Hippocampal formation (tissue), 2 donors: ENCODE measurements at places on chromosomes 1 and 21.

DNA sequence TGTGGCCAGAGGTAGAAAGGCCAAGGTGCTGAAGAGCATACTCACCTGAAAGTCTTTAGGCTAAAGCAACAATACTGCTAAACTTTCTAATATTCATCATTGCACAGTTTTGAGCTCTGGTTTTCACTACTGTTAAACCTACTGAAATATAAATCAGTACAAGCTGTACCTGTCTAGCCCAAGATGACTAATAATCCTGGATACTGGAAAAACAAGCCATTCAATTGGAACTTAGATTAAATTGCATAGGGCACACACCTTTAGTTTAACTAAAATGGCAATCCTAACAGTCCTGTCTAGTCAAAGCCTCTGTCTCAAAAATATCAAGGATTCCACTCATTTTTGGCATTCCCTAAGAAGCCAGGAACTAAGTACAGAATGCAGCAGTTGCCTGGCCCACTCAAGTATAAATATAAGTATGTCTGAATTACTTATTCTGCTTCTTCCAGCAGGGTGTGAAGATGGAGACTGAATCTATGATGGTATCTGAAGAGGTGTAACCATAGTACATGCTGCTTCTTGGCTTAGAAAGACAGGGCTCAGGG, 3.1 kb downstream of the CHML start:
- DNase-seq: no peak

GRCh38 chr1:185369786-185370185, 52.7 kb upstream of the IVNS1ABP start:
- DNase-seq: no peak

DNA sequence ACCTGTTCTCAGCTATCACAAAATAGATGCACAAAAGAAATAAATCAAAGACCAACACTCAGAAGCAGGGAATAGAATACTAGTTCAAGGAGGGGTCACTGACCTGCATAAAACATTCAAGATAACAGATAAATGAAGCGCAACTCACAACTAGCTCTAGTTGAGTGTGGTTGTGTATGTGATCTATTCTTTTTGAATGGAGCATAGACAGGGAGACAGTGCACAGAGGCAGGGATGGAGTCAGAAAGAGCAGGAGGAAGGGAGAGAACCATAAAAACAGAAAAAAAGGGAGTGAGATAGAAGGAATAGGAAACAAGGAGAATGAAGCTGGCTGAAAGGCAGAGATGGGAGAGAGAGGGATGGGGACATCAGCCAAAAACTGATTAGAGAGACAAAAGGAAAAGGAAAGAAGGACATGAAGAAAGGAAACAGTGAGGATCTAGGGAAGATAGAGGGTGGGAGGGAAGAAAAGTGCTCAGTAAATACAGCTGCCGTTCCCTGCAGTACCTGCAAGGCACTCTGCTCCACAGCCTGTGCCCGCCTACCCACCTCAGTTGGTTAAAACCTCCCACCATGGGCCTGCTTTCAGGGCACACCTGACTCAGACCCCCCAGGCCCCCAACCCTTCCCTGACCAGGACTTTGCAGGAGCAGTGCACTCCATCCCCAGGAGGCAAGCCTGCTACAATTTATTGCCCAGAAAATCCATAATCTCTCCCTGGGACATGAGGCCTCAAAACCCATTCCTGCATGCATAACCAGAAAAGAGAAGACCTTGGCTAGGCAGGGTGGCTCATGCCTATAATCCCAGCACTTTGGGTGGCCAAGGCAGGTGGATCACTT, 385.2 kb upstream of the POU3F1 start:
- DNase-seq: no peak

DNA sequence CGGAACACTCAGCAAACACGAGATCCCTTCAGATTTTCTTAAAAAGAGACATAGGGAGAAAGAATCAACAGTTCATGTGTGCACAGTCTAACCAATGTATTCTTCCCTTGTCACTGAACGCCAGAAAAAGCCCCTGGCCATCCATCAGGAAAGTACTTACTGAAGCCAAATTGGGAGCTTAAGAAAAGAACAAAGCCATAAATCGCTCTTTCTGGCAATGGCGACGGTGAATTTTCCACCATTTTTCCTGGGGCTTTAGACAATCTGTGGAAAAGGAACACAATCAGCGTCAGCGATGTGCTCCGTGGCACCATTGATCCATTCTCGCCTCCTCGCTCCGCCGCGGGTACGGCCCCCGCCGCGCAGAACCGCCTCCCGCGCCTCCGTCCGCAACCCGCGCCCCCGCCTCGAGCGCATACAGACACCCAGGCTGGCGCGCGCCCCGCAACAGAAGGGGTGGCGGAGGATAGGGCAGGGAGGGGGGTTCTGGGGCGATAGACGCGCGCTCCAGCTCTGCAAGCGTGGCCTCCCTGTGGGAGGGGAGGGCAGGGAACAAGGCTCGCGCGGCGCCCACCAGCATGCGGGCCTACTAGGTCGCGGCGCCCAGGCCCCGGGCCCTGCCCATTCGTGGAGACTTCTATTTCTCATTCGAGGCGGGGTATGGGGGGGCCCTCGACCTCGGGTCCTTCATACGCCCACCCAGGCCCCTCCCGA, 440 bp downstream of the PIGP start:
- peak; percentile 89 for DNase-seq

DNA sequence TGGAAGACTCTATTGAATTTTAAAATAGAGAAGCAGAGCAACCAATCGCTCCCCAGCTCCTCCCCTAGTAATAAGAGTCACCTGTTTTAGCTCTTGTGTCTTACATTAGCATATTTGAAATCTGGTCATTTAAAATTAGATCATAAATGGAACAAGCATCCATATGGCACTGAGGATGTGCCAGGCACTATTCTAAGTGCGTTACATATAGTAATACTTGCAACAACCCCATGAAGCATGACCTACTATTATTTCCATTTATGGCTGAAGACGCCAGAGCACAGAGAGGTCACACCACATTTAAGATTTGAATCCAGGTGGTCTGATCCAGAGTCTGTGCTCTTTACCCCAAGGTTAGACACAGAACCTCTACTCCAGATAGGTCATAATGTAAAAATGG, 82.0 kb upstream of the HIVEP3 start:
- no peak for DNase-seq

DNA sequence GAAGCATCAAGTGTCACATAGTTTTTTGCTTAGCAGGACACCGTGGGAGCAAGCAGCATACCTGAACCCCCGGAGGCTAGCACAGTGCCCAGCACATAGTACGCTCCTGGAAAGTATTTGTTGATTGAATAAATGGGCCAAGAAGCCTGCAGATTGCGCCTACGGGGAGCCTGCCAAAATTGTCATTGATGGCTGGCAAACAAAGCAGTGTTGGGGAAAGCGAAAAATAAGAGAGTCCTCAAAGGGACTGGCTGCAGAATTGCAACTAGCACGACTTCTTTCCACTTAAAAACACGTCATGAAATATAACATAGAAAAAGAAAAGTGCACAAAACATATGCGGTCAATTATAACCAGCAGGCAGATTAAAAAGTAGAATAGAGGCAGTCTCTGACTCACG, 125.2 kb upstream of the GALNT2 start:
- no peak for DNase-seq

- DNase-seq: no peak
These were observed 80.2 kb upstream of the PALMD start for GRCh38 chr1:99565606-99566289.

- no peak for DNase-seq
These were observed 27.7 kb upstream of the KANK4 start for GRCh38 chr1:62346886-62347285.

- no peak for DNase-seq
These were observed 18.3 kb upstream of the CNR2 start for GRCh38 chr1:23931491-23931880.

- DNase-seq: no peak
These were observed 38.1 kb upstream of the SYT14 start for GRCh38 chr1:209899948-209900347.

DNA sequence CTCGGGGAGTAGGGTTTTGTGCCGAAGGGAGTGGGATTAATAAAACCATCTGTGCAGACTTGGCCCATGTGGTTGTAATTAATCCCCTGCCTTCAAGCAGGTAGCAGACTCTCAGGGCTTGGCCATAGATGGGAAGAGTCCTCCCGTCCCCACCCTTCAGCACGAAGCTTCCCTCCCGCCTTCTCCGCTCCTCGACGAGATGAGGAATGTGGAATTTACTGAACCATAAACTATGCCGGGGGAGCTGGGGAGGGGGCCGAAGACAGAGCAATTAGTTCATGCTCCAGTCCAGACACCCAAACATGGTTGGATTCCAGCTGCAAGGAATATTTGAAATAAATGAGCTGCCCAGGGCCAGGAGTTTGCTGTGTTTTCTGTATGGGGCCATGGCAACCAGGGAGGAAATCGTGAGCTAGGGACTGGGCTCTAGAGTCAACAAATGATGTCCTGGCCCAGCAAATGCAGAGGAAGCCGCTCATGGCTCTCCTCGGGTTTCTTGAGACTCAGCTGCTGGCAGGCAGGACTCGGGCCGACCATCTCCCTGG, 78.8 kb downstream of the SPSB1 start:
- no peak for DNase-seq

DNA sequence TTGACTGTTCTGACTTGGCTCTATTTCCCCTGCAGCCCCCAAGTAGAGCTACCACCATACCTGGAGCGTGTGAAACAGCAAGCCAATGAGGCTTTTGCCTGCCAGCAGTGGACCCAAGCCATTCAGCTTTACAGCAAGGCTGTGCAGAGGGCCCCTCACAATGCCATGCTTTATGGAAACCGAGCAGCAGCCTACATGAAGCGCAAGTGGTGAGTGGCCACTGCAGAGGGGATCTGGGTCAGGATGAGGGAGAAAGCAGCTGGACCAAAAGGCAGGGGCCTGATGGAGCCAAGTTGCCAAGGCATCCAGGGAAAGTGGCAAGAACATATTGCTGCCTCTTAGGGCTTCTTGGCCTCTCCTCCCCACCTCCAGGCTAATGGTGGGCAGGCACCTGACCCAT, 24.1 kb upstream of the TMEM222 start:
- no peak for DNase-seq

- DNase-seq: no peak
These were observed 17.0 kb downstream of the RRP1B start for GRCh38 chr21:43676391-43676790.
